B cell (primary cell): ENCODE measurements at places on chromosomes 16 and 17. TPM values are rescaled to one million over a fixed set of nuclear protein-coding genes. Genes with fewer than 3 reads are reported as not detected.

The MT1B gene
- polyA plus RNA-seq: not detected in 2 replicates

The LPO gene
- polyA plus RNA-seq: not detected in 2 replicates

The TNP2 gene
- polyA plus RNA-seq: not detected in 2 replicates

The GDPD3 gene
- polyA plus RNA-seq: 10.6 and 11.4 TPM in 2 replicates

DNA sequence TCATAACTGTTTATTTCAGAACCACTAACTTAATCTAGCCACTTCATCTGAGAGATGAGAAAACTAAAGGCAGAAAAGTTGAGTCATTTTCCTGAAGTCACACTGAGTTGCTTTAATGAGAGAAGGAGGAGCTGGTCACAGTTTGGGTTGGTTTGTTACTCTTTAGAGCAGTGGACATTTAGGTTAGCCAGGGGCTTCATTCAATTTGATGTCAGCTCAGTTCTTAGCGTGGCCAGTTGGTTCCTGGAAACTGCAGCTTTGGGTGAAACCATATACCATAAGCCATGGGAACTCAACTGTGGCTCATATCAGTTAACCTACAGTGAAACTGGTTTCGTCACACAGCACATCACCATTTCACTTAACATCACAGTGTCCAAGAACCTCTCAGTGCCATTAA is 59.2 kb upstream of the ADORA2B start:
- H3K36me3 ChIP-seq: no peaks in the 10 kb centered on the region
- H3K4me1 ChIP-seq: no peaks in the 10 kb centered on the region
- no peaks in the 10 kb centered on the region for H3K27me3 ChIP-seq
- H3K27ac ChIP-seq: no peak overlapping the region
- no peak overlapping the region for H3K4me3 ChIP-seq

DNA sequence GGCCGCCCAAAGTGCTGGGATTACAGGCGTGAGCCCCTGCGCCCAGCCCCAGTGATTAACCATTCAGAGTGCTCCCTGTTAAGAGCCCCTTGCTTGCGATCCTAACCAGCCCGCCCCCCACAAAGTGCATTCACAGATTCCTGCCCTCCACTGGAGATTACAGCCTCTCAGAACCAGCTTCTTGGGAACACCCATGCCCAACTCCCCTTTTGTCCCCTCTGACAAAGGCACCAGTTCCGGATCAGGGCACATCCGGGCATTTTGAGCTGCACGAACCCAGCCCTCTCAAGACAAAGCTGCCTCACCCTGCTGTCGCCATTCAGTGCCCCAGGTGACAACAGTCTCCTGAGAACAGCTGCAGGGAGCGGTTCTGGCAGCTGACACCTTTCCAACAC is 848 bp upstream of the KRT19 start:
- DNase-seq: no peak
- H3K4me3 ChIP-seq: no peak overlapping the region
- peaks cover 26% of the 10 kb centered on the region for H3K27me3 ChIP-seq
- H3K36me3 ChIP-seq: no peaks in the 10 kb centered on the region
- peaks cover 13% of the 10 kb centered on the region for H3K4me1 ChIP-seq

The ADAD2 gene
- 0.06 and 0.14 TPM in 2 replicates for polyA plus RNA-seq

The ZACN gene
- 0.35 and 0.45 TPM in 2 replicates for polyA plus RNA-seq

GRCh38 chr17:57908278-57908677 is 46.9 kb downstream of the CUEDC1 start:
- peaks cover 20% of the 10 kb centered on the region for H3K4me1 ChIP-seq
- DNase-seq: no peak
- H3K27ac ChIP-seq: no peak overlapping the region
- peaks cover 26% of the 10 kb centered on the region for H3K27me3 ChIP-seq
- H3K4me3 ChIP-seq: no peak overlapping the region

The FOXF1 gene
- 0.03 TPM in 1 of 2 replicates, not detected in the other for polyA plus RNA-seq

DNA sequence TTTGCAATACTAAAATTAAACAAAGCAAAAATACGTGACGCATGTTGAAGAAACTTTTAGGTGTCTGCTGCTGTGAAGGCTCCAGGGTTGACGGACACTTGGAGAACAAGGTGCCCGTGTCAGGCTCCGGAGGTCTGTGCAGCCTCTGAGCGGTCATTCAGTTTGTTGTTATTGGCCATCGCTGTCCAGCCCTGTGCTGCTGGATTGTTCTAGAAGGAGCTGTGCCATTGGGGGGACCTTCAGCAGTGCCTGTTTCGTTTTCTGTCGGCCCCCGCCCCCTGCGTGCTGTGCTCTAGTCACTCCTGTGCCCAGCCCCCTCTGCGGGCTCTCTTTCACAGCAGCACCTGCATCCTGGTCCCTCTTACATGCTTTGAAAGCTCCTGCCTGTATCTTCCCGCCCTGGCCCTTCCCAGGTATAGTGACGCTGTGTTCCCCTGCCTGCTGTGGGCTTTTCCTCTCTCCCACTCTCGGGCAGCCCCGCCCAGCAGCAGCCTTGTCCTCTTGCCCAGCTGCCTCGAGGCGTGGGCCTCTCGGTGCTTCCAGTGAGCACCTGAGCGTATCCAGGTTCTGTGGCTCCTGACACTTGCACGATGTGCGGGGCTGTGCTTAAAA is 50.7 kb downstream of the RNF213 start:
- no peak for DNase-seq
- no peaks in the 10 kb centered on the region for H3K4me1 ChIP-seq
- H3K27ac ChIP-seq: no peak overlapping the region
- H3K4me3 ChIP-seq: no peak overlapping the region

DNA sequence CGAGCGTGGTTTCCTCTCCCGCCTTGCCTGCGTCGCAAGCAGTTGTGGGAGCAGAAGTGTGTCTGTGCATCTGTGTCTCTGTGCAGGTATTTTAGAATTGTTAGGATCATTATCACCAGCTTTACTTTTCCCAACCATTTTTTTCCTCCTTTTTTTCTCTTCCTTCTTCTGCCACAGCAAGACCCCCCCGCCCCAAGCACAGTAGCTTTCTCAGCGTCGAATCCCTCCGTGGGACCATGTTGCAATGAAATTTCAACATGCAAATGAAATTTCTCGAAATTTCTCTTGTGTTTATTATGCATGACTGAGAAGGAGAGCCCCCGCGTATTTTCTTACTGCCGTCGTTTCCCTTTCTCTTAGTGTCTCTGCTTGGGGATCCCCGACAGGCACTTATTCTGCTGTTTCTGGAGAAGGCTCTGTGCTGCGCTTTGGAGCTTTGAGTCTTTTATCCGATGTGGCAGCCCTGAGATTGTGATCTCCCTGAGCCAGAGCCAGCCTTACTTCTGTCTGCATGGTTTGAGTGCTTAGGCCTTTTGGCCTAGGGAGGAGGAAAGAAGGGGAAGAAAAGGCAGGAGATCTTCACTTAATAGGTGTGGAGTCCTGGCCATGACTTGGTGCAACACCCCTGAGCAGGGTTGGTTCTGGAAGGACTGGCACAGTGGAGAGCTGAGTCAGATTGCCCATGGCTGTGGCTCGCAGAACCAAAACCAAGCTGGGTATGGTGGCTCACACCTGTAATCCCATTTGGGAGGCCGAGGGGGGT is 5.0 kb downstream of the ARMC7 start:
- DNase-seq: peak; percentile 71
- peak overlapping the region; percentile 57 for H3K4me3 ChIP-seq
- H3K36me3 ChIP-seq: no peaks in the 10 kb centered on the region
- H3K4me1 ChIP-seq: peaks cover 52% of the 10 kb centered on the region

The CNGB1 gene
- not detected in 2 replicates for polyA plus RNA-seq

The HOXB1 gene
- polyA plus RNA-seq: not detected in 2 replicates

DNA sequence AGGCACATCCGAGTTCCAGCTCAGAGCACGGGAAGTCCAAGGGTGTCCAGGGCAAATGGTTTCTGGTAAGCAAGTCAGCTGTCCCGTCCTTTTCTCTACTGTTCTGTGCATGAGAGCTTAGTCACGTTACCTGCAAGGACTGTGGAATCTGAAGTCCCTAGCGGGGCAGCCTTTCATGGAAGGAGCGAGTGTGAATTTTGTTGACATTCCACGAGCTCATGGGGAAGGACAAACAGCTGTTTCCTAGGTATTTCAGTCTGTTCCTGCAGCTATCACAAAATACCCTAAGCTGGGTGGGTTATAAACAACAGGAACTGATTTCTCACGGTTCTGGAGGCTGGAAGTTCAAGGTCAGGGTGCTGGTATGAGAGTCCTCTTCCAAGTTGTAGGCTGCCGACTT is 109.2 kb downstream of the SDR42E1 start:
- DNase-seq: no peak
- H3K27me3 ChIP-seq: no peaks in the 10 kb centered on the region
- no peak overlapping the region for H3K4me3 ChIP-seq

The MT3 gene
- not detected in 2 replicates for polyA plus RNA-seq
